ENCODE measurements at places on chromosomes 4 and X.

- no peak for DNase-seq
Observed at GRCh38 chr4:38359113-38359512, 304.9 kb upstream of the KLF3 start.

- no peak for DNase-seq
Observed at GRCh38 chr4:6008092-6008551, 10.1 kb downstream of the C4orf50 start.

GRCh38 chrX:4435905-4436304 is 722.5 kb upstream of the PRKX start:
- no peak for DNase-seq

DNA sequence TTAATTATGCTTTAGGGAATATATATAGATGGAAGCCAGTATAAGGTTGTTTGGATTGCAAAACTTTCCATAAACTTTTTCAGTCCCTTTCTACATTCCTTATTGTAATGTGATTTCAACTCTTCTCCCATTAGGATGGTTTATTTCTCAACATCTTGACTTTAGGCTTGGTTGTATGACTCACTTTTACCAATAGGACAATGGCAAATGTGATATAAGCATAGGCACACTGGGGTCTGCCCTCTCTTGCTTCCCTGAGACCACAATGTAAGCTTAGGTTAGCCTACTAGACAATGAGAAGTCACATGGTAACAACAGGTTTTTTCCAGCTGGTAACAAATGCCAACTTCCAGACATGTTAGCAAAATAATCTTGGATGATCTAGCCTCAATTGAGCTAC is 163.3 kb upstream of the RBPJ start:
- no peak for DNase-seq

DNA sequence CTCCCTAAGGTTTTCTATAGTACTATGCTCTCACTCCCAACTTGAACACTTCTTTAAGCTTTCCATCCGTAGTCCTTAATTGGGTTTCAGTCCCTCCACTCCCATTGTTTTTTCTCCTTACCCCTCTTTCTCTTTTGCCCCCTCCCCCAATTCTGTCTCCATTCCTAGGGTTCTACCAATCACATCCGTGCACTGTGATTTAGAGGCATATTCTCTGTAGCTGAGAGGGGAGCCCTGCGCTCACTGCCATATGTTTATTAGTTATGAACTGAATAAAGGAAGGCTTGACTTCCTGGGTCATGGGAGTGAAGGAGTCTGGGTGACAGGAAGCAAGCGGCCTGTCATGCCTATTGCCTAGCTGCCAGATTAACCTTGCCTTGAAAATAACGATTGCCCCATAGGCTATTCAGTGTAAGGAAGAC is 471 bp downstream of the MCTS1 start:
- DNase-seq: peak; percentile 53

DNA sequence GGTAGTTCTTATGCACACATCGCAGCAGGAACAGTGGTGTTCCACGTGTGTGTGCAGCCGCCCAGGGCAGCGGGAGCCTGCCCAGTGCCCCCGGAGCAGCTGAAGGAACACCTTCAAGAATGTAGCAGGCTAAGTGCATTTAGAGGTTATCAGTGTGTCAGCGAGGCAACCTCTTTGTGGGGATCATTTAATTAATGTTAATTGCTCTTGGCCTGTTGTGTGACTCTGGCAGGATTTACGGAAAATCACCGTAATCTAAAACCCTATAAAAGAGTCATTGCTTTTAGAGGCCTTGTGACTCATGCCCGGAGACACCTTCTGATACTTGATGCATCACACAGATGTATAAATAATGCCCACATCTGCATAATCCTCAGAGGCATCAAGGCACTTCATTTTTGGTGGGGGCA is 47.3 kb upstream of the GATB start:
- DNase-seq: no peak

DNA sequence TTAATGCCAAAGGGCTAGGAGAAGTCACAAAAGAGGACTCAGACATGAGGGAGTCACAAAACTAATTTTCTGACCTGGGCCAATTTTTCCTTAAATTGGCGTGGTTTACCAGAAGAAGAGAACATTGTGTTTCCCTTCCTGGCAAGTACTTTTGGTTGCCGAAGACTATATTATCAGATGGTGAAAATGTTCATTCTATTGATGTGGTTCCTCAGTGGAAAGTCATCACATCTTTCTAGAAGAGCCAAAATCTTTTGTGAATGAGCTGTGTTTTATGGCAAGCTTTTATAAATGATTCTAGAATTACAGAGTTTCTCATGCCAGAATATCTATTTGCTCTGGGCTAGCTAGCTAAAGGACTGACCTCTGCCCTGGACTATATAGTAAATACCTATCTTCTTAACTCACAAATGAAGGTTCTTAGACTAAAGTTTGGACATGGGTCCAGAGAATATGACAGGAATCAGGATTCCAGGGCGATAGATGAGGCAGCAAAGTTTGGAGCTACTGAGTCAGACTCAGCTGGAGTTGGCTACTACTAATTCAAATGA is 288.9 kb downstream of the IL1RAPL2 start:
- no peak for DNase-seq

- no peak for DNase-seq
Observed at GRCh38 chrX:13764281-13764680, 29.7 kb downstream of the OFD1 start.

DNA sequence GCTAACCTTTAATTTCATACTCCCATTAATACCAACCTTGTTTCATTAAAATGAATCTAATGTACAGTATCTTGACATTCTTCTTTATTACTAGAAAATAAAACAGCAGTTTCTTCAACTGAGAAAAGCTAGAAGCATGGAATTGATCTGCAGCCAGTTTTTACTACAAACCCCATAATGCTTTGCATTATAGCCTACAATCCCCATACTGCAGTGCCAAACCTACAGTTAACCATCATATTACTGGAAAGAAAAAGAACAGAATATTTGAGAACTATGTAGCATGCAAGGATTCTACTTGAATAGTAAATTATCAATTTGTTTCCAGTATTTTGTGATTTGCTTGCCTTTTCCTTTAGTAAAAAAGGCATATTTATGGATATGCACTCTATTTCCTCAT is 3.2 kb upstream of the IL1RAPL1 start:
- no peak for DNase-seq

GRCh38 chr4:112031712-112032328 is 113.4 kb upstream of the FAM241A start:
- peak; percentile 71 for DNase-seq

DNA sequence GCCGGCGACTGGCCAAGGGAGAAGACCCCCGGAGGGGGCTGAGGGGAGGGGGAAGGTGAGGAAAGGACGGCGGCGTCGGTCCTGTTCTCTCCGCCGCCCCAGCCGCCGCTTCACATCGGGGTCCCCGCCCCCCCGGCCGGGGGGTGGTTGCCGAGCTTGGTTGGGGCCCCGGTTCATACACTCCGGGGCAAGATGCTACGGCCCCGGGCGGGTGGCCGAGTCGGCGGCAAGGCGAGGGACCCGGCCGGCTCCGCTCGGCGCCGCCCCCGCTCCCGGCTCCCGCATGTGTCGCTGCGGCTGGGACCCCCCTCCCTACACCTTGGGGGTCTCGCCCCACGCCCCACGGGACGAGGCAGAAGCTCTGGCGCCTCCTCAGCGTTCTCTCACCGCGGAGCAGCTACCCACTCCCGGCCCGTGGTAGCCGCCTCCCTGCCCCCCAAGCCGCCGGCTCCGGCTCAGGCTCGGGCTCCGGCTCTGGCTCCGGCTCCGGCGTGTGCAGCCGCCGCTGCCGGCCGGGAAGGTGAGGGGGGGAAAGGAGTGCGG is 461 bp downstream of the FBXW7 start:
- DNase-seq: no peak

DNA sequence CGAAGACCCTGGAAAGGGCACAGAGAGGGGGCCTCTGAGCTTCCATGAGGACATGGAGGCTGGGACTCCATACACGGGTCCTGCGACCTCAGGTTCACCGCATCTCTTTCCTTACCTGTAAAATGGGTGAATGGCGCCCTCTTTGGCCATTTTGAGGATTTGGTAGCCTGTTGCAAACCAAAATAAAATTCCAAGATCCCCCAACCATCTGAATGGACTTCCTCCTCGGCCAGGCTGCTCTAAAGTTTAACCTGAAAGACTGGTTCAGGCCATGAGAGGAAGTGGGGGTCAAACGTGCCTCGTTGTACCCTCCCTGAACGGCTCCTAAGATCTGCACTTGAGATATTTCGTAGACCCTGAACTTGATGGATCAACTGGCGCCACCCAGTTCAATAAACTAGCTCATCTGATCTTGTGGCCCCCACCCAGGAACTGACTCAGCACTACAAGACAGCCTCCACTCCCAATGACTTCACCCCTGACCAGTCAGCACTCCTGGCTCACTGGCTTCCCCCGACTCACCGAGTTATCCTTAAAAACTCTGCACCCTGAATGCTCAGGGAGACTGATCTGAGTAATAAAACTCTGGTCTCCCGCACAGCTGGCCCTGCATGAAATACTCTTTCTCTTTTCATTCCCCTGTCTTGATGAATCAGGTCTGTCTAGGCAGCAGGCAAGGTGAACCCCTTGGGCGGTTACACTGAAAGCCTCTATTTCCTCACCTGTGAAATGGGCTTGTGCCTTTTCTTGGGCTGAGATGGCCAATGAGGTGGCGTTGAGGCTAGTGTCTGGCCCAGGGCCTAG is 32.9 kb upstream of the GPR78 start:
- DNase-seq: peak; percentile 71

DNA sequence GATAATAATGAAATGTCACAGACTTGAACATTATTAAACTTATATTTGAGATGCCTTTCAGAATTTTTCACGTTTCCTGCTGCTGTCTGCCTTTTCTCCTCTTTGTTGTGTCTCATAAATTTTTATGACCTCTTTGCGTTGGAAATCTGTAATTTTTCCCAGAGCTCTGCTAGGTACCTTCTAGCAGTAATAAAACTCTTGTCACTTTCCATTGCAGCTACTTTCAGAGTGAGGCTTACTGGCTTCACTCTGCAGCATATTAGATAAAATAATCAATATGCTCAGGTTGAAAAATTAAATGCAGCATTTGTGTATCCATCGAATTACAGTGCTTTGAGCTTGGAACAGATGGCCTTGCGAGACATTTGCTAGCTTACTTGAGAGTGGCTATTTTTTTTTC is 689.0 kb downstream of the GRID2 start:
- no peak for DNase-seq

- no peak for DNase-seq
Observed at GRCh38 chrX:67004451-67004850, 365.6 kb upstream of the EDA2R start.

- DNase-seq: no peak
Observed at GRCh38 chr4:153074936-153075630, 129.2 kb upstream of the TRIM2 start.
